Choroid plexus epithelial cell (primary cell): ENCODE measurements at places on chromosomes 4 and X.

DNA sequence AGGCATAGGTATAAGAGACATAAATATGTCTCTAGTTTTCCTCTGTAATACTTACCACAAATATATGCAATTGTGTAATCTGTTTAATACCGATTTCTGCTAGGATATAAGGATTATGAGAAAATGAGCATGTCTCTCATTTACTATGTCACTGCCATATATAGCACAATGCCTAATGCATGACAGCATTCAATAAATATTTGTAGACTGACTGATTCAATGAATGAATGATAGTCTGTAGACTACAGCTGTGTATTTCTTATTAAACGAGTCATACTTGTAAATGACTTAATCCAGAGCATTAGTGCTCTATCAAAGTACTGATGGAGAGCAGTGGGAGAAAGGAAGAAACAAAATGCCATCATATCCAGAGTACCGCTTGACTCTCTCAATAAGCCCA is 175.6 kb downstream of the PPP3CA start:
- DNase-seq: no peak

- DNase-seq: peak; percentile 91
These were observed 137.9 kb downstream of the PJA1 start for GRCh38 chrX:69027181-69028005.

DNA sequence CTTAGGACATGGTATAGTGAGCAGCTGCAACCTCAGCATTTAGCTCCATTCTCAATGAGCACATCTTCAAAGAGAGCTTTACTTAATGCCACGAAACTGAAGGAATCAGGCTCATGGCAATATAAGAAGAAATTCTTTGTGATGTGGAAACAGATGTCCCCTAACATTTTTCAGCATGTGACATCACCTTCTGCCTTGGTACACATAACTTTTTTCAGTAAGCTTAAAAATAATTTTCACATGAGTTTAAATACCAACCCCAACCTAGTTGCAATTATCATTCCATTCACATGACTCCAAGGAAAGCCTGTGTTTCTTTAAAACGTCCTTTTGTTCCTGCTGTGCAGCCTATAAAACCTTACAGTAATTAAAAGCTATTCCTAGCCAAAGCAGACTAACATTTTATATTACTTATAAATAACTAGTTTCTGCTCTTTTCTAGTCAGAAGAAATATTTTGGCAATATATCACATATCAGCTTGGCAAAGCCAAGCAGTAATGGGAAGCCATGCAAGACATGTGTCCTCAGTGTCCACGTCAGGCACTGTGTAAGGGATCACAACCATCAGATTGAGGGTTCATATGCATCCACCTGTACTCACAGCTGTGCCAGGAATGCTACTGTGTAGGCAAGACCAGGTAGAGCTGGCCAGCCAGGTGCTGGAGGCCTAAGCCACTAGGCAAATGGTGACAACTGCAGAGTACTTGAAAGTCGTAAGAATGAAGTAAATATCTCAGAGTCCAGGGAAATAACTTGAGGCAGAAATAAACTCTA is 466.6 kb downstream of the INPP4B start:
- peak; percentile 86 for DNase-seq

- peak; percentile 60 for DNase-seq
These were observed 99.5 kb downstream of the PPP2R2C start for GRCh38 chr4:6372649-6373525.

GRCh38 chr4:181143250-181143854 is 1099.8 kb upstream of the TENM3 start:
- peak; percentile 86 for DNase-seq

GRCh38 chr4:185869427-185869826 is 57.4 kb upstream of the SORBS2 start:
- DNase-seq: no peak

- DNase-seq: no peak
These were observed 241.4 kb upstream of the CNKSR2 start for GRCh38 chrX:21132686-21133393.

DNA sequence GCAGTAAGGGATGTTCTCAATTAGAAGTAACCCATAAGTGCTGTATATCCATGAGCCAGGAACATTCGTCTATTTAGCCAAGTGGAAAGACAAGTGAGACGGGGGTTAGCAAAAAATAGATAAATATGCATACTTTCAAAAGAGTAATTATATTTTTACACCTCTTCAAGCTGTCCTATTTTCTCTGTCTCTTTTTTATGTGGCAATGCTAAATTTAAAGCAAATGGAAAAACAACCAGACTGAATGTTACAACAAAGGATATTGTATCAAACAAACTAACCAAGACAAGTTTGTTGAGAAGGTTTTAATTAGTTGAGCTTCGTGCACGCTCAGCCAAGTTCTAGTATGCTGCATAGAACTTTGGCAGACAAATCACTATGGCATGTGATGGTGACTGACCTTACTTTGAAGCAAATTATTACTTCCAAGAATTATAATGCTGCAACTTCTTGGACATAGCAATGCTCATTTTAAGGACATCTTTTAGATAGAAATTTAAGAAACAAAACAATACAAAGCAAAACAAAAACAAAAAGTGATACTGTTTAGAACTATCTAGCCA is 61.4 kb upstream of the TMEM150C start:
- DNase-seq: no peak

DNA sequence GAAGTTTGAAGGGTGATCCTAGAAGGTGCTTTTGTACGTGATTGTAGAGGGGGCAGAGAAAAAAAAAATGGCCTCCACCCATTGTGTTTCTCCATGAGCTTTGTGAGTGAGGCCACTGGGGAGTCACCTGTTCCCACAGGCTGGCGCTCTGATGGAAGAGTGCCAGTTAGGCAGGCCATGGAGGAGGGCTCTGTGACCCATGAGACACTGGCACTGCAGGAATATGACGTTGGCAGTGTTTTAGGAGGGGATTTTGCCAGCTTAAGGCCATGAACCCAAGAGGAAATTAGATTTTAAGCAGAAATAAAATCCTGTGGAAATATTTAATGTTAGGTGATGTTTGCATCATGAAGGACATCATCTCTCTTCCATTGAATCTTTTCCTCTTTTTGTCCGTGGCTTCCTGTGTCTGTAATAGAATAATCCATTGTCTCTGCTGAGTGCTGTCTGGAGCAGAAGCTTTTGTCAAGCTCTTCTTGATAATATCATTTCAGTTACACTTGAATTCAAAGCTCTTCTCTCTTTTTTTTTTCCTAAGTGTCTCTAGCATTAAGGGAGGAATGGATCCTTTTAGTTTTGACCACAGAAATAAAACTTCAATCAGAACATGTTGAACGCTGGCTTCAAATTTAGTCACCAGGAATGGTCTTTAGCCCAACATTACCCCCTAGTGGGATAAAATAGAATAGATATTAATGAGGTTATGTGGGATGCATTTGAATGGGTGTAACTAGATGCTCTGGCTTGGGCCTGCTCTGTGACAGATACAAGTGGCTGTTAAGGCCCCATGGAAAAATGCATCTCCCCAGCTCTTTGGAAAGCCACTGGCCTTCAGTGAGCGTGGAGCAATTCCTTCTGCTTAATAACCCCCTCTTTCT is 41.0 kb upstream of the UCP1 start:
- DNase-seq: peak; percentile 67

- no peak for DNase-seq
These were observed 3.0 kb upstream of the CT47C1 start for GRCh38 chrX:119069762-119070161.

- DNase-seq: no peak
These were observed 61.6 kb upstream of the GYPA start for GRCh38 chr4:144202081-144202480.

DNA sequence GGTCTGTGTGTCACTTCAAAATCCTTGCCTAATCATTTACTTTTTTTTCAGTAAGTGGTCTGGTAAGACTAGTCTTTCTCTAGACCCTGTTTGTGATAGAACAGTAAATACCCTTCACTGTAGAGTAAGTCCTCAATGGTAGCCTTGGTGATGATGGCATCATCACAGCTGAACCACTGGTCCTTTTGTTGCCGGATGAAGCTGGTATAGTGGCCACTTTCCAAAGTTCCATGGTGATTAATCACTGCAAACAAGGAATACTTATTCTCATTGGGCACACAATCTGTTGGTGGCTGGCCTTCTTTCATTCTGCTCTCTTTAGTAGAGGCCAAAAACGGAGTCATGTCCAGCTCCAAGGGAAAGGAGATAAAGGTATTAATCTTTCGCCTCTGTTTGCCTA is 2.9 kb downstream of the USP51 start:
- no peak for DNase-seq

DNA sequence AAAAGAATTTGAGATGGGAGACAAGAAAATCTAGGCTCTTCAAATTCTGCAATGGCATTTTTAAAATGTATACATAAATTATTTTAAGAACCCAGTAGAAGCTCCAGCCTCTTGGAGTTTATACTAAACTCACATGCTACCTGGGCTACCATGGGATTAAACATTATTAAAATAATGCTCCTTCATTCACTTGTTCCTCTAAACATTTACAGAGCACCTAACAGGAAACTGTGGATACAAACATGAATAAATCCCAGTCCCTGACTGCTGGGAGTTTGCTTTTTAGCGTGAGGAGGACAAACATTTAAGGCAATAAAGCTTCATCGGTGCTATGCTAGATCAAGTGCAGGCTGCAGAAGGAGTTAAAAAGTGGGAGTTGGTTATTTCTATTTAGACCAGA is 5.4 kb upstream of the SPP1 start:
- no peak for DNase-seq

DNA sequence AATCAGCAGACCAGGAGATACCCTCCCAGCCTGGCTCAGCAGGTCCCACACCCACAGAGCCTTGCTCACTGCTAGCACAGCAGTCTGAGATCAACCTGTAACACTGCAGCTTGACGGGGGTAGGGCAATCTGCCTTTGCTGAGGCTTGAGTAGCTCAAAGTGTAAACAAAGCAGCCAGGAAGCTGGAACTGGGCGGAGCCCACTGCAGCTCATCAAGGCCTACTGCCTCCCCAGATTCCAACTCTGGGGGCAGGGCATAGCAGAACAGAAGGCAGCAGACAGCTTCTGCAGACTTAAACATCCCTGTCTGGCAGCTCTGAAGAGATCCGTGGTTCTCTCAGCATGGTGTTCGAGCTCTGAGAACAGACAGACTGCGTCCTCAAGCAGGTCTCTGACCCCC is 15.1 kb upstream of the GABRA2 start:
- DNase-seq: peak; percentile 75

- no peak for DNase-seq
These were observed 22.9 kb downstream of the OCIAD1 start for GRCh38 chr4:48853604-48854394.

- no peak for DNase-seq
These were observed 616.9 kb downstream of the ADGRL3 start for GRCh38 chr4:61817071-61817470.

GRCh38 chrX:84259868-84260267 is 71.9 kb upstream of the RPS6KA6 start:
- DNase-seq: no peak

- no peak for DNase-seq
These were observed 26.2 kb downstream of the TMSB4X start for GRCh38 chrX:13001097-13001496.

GRCh38 chr4:39528061-39528465 is 824 bp upstream of the UGDH start:
- no peak for DNase-seq

DNA sequence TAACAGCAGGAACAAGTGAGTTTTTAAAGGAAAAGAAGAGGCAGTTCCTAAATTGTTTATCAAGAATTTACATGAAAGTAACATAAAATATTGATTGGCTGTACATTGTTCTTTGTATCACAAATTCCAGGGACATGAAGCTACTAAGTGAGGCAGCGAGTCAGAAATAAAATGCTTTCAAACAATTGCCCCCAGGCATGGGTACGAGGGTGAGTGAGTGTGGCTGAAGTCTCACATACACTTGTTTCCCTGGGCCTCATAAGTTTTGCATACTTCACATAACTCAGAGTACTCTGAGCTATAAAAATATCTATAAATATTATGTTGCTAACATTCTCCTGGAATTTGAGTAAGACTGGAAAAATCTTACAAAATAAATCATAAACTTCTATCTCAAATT is 511.6 kb upstream of the PRKX start:
- DNase-seq: no peak

DNA sequence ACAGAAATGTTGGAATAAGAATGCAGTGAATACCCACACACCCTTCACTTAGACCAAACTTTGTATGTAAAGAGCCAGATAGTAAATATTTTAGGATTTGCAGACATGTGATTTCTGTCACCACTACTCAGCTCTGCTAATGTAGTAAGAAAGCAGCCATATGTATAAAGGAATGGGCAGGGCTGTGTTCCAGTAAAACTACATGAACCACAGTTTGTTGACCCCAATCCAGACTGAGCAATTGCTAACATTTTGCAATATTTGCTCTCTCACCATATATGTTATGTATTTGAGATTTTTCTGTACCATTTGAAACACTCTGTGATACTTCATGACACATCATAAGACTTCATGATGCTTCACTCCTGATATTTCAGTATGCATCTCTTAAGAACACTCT is 32.0 kb upstream of the TBC1D1 start:
- DNase-seq: peak; percentile 31

- no peak for DNase-seq
These were observed 501.8 kb downstream of the BCOR start for GRCh38 chrX:39595977-39596376.

GRCh38 chrX:16839852-16840460 is 30.2 kb downstream of the RBBP7 start:
- DNase-seq: peak; percentile 89

GRCh38 chrX:146064156-146064555 is 246.5 kb downstream of the SLITRK2 start:
- DNase-seq: no peak

DNA sequence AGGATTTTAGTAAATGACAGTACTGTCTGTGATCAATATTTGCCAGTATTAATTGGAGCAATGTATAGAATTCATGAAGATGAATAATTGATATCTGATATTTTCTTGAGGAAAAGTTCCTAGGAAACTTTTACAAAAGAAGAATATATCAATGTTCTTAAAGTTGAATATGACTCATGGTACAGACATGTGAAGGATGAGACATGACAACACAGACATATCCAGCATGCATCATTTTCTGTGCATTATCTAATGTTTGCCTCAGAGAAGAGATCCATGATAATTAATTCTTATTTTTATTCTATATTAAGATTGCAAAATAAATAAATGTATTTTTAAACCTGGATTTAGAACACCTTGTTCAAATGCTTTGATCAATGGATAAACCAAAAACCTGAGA is 452.9 kb upstream of the EPHA5 start:
- DNase-seq: peak; percentile 31

- DNase-seq: no peak
These were observed 132.6 kb downstream of the ANAPC4 start for GRCh38 chr4:25509646-25510045.

DNA sequence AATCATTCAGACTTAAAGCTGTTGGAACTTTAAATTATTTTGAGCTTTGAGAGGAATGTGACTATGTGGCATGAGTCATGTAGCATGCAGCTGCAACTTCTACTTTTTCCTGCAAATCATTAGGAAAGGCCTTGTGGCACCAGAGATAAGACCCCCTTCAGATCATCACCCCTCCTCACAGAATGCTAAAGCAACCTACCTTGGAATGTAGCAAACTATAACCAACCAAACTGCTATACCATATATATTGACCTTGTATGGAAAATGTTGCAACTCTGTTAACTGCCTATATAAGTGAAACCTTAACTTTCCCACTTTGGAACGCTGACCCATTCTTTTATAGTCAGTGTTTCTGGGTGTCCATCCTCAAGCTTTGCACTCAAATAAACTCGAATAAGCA is 32.0 kb downstream of the ATXN3L start:
- DNase-seq: peak; percentile 73
